GM23248 (cell line): ENCODE measurements at places on chromosomes 2 and 18. TPM values are rescaled to one million over a fixed set of nuclear protein-coding genes. Genes with fewer than 3 reads are reported as not detected.

FNDC4 gene
- total RNA-seq = 24.2 and 31.2 TPM in 2 replicates

VAMP8 gene
- total RNA-seq = 1.7 TPM in 1 of 2 replicates, not detected in the other

TRIM43 gene
- total RNA-seq = not detected in 2 replicates

HOXD1 gene
- 0.13 and 0.43 TPM in 2 replicates for total RNA-seq

OTOF gene
- total RNA-seq = 0.25 and 0.43 TPM in 2 replicates

VWA3B gene
- not detected in 2 replicates for total RNA-seq

FZD7 gene
- 53.7 and 56.4 TPM in 2 replicates for total RNA-seq

C2orf66 gene
- not detected in 2 replicates for total RNA-seq

GRCh38 chr2:67772216-67773170 is 290.3 kb downstream of the C1D start:
- DNase-seq = peak; percentile 10
- no peaks in the 10 kb centered on the region; the same call in 1 of the 2 replicates for H3K27me3 ChIP-seq
- no peaks in the 10 kb centered on the region for H3K36me3 ChIP-seq

GRCh38 chr2:188042412-188042811 is 249.3 kb upstream of the GULP1 start:
- H3K27ac ChIP-seq = no peak overlapping the region
- no peak overlapping the region for H3K4me3 ChIP-seq
- peak; percentile 77 for DNase-seq

GRCh38 chr2:104443145-104443544 is 410.8 kb upstream of the POU3F3 start:
- H3K27ac ChIP-seq = no peak overlapping the region
- no peaks in the 10 kb centered on the region for H3K36me3 ChIP-seq
- H3K27me3 ChIP-seq = no peaks in the 10 kb centered on the region
- H3K4me1 ChIP-seq = no peaks in the 10 kb centered on the region

- no peaks in the 10 kb centered on the region for H3K27me3 ChIP-seq
- H3K4me3 ChIP-seq = no peak overlapping the region
- no peaks in the 10 kb centered on the region for H3K4me1 ChIP-seq
- no peak for DNase-seq
- no peak overlapping the region for H3K27ac ChIP-seq
- no peaks in the 10 kb centered on the region for H3K36me3 ChIP-seq
These were observed 276.2 kb upstream of the TANK start for GRCh38 chr2:160884056-160884455.

GRCh38 chr2:23198316-23199114 is 186.5 kb upstream of the KLHL29 start:
- no peak overlapping the region for H3K4me3 ChIP-seq
- H3K4me1 ChIP-seq = no peaks in the 10 kb centered on the region
- DNase-seq = no peak
- H3K36me3 ChIP-seq = no peaks in the 10 kb centered on the region
- H3K27ac ChIP-seq = no peak overlapping the region

- peaks cover 7% of the 10 kb centered on the region; the same call in 1 of the 2 replicates for H3K4me1 ChIP-seq
- H3K27me3 ChIP-seq = no peaks in the 10 kb centered on the region
- DNase-seq = no peak
- no peak overlapping the region for H3K4me3 ChIP-seq
These were observed 37.8 kb upstream of the RTTN start for GRCh38 chr18:70243131-70243929.

GRCh38 chr2:99336804-99337112 is 431 bp upstream of the EIF5B start:
- H3K36me3 ChIP-seq = peaks cover 9% of the 10 kb centered on the region; the same call in 1 of the 2 replicates
- no peak for DNase-seq
- H3K4me1 ChIP-seq = peaks cover 28% of the 10 kb centered on the region
- peak overlapping the region; percentile 85 for H3K27ac ChIP-seq
- no peaks in the 10 kb centered on the region for H3K27me3 ChIP-seq

DNA sequence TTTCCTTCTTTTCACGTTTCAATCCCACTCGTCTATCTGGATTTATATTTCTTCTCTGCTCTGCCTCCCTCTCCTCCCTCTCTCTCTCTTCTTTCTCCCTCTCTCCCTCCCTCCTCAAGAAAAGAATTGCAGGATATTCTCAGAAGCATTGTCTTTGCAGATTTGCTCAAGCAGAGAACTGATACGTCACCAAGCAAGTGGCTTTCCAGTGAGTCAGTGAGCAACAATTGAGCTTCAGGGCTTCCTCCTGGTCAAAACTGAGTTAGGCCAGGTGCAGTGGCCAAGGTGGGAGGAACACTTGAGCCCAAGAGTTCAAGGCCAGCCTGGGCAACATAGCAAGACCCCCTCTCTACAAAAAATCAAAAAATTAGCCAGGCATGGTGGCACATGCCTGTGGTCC is 151.1 kb downstream of the SMAD2 start:
- no peak overlapping the region for H3K27ac ChIP-seq
- peaks cover 15% of the 10 kb centered on the region; the same call in 1 of the 2 replicates for H3K27me3 ChIP-seq
- H3K4me3 ChIP-seq = no peak overlapping the region
- DNase-seq = no peak
- H3K4me1 ChIP-seq = no peaks in the 10 kb centered on the region

DNA sequence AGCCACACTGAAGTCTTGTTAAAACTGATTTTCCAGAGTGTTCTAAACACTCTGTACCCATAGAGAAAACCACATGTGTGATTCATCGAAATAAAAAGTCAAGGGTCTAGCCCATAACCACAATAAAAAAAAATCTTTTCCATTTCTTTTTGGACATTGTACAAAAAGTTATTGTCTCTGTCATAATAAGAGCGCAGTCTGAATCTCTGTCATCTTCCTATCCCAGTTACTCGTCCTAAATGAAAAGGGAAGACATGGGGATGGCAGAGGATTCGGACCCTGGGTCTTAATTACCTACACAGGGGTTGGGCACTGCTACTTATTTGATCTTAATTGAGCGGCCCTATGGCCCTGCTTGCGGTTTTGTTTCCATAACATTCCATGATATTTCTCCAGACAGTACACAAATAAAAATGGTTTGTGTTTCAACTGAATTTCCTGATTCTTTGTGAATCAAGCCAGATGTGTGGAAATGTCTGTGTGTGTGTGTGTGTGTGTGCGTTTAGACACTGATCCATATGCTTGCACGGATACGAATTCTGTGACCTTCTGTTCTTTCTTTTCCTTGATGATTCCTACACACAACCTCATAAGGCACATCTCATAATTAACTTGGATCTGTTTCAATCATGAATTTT is 133.4 kb upstream of the SPATS2L start:
- H3K36me3 ChIP-seq = no peaks in the 10 kb centered on the region
- 0 out of 2 replicates have a peak, but pooled peaks cover under 1% of the 10 kb centered on the region for H3K27me3 ChIP-seq
- no peak overlapping the region for H3K4me3 ChIP-seq
- H3K27ac ChIP-seq = no peak overlapping the region

GRCh38 chr18:51039138-51040112 is 9.4 kb downstream of the SMAD4 start:
- no peak overlapping the region for H3K4me3 ChIP-seq
- no peak overlapping the region for H3K27ac ChIP-seq
- peak; percentile 43 for DNase-seq
- H3K27me3 ChIP-seq = no peaks in the 10 kb centered on the region

GRCh38 chr2:197464175-197464574 is 10.8 kb downstream of the COQ10B start:
- H3K4me3 ChIP-seq = no peak overlapping the region
- peaks cover 56% of the 10 kb centered on the region for H3K36me3 ChIP-seq
- H3K27ac ChIP-seq = no peak overlapping the region
- no peaks in the 10 kb centered on the region for H3K27me3 ChIP-seq
- DNase-seq = peak; percentile 49

DNA sequence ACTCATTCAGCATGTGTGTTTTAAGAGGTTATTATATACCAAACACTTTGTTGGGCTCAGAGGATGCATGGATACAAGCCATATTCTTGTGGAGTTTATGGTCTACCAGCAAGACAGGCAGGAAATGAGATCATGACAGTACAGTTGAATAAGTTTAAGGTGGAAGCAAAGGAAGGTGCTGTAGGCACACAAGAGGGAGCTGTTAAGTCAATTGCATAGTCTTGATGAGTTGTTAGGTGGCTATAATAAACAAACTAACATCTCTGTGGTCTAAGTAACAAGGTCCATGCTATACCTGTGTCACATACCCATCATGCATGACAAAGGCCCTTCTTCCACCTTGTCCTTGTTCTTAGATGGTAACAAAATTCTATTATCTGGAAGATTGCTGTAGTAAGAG is 538.3 kb downstream of the CNTNAP5 start:
- H3K4me1 ChIP-seq = no peaks in the 10 kb centered on the region
- H3K36me3 ChIP-seq = no peaks in the 10 kb centered on the region
- no peaks in the 10 kb centered on the region for H3K27me3 ChIP-seq
- no peak overlapping the region for H3K27ac ChIP-seq
- H3K4me3 ChIP-seq = no peak overlapping the region

- no peak overlapping the region for H3K27ac ChIP-seq
- no peaks in the 10 kb centered on the region for H3K36me3 ChIP-seq
- no peak for DNase-seq
- H3K4me3 ChIP-seq = no peak overlapping the region
- H3K27me3 ChIP-seq = no peaks in the 10 kb centered on the region
These were observed 158.5 kb downstream of the LAMA1 start for GRCh38 chr18:6959110-6959509.

GRCh38 chr18:7520200-7520785 is 46.8 kb upstream of the PTPRM start:
- no peak overlapping the region for H3K27ac ChIP-seq
- no peak for DNase-seq
- no peak overlapping the region for H3K4me3 ChIP-seq
- H3K4me1 ChIP-seq = peaks cover 7% of the 10 kb centered on the region; the same call in 1 of the 2 replicates
- H3K36me3 ChIP-seq = no peaks in the 10 kb centered on the region

- no peak overlapping the region for H3K27ac ChIP-seq
These were observed 122.0 kb upstream of the NDUFV2 start for GRCh38 chr18:8980496-8980895.

DNA sequence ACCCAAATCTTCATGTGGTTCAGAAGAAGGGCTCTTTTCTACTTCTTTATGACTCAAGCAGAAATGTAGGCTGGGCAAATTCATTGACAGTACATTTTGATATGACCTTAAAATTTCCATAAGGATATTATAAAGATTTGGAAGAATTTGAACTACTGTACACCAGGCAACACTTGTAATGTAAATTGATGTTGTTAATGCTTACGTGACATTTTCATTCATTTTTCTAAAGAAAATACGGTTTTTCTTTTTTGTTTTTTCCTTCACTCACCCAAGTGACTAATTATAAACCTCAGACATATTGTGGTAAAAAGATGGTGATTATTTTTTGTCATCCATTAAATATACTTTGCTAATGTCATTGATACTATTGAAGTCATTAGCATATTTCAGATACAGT is 17.4 kb downstream of the AFTPH start:
- H3K4me1 ChIP-seq = peaks cover 45% of the 10 kb centered on the region
- no peak overlapping the region for H3K27ac ChIP-seq
- no peaks in the 10 kb centered on the region for H3K36me3 ChIP-seq
- no peaks in the 10 kb centered on the region for H3K27me3 ChIP-seq
- H3K4me3 ChIP-seq = no peak overlapping the region
- DNase-seq = no peak

DNA sequence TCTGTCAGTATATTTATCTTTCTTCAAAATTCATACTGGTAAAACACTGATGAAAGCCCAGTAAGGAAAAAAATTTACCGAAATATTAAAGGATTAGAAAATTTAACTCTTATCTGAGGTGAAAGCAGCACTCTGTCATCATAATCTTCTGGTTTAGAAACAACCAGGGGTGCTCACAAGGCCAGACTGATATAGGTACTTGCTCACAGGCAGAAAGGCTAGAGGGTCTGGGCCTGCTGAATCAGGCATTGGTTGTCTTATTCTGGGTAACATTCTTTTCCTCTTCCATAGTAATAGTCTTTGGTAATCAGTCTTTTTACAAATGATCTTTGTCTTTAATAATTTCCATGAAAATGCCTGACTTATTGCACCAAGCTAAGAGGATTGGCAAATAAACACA is 221.4 kb upstream of the TFPI start:
- no peaks in the 10 kb centered on the region for H3K27me3 ChIP-seq
- peak; percentile 6 for DNase-seq
- H3K4me1 ChIP-seq = peaks cover 12% of the 10 kb centered on the region
- H3K4me3 ChIP-seq = no peak overlapping the region
- no peak overlapping the region for H3K27ac ChIP-seq

GRCh38 chr2:215022418-215022817 is 116.0 kb downstream of the ABCA12 start:
- H3K27ac ChIP-seq = peak overlapping the region; percentile 25
- no peaks in the 10 kb centered on the region for H3K36me3 ChIP-seq
- H3K4me1 ChIP-seq = peaks cover 13% of the 10 kb centered on the region
- peak; percentile 76 for DNase-seq

DNA sequence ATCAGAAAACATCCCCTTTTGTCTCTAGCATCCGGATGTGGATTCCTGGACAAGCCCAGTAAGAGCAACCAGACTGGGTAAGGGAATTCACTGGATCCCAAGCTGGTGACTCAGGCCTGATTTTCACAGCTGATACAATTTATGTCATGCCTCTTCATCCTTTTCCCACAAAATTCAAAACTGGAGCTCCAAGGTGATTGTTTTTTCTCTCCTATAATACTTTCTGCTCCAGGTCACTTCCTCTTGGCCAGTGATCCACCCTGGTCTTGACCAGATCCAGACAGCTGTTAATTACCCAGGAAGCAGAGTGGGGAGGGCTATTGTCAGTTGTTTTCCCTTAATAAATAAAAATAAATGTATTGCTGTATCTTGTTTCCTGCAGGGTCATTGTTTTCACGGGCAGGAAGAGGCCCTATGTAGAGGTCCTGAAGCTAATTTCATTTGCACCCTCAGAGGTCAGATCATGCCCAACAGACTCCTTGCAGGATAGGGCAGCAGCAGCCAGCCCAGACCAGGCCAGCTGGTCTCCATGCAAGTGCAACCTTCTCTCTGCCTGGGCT is 57.6 kb downstream of the EVA1A start:
- H3K4me1 ChIP-seq = peaks cover 46% of the 10 kb centered on the region
- H3K36me3 ChIP-seq = peaks cover 34% of the 10 kb centered on the region; the same call in 1 of the 2 replicates
- no peak overlapping the region for H3K4me3 ChIP-seq
- peak; percentile 85 for DNase-seq
- H3K27me3 ChIP-seq = no peaks in the 10 kb centered on the region
- H3K27ac ChIP-seq = peak overlapping the region; percentile 55

GRCh38 chr2:3204031-3204821 is 173.4 kb downstream of the EIPR1 start:
- H3K27me3 ChIP-seq = no peaks in the 10 kb centered on the region
- H3K36me3 ChIP-seq = no peaks in the 10 kb centered on the region
- no peak overlapping the region for H3K4me3 ChIP-seq

- H3K4me1 ChIP-seq = peaks cover 9% of the 10 kb centered on the region; the same call in 1 of the 2 replicates
- H3K36me3 ChIP-seq = no peaks in the 10 kb centered on the region
- H3K4me3 ChIP-seq = peak within 1 kb of the TSS; percentile 80
- peak; percentile 80 for DNase-seq
- no peak within 1 kb of the TSS for H3K27ac ChIP-seq
- no peaks in the 10 kb centered on the region for H3K27me3 ChIP-seq
These were observed at the start of gene ZNF396 for GRCh38 chr18:35376742-35377695. TSS of gene ZNF396 (minus strand) at chr18:35377337. CDS start at chr18:35374292, 3,045 bp downstream.

- no peak for DNase-seq
- H3K4me3 ChIP-seq = no peak overlapping the region
- H3K4me1 ChIP-seq = no peaks in the 10 kb centered on the region
- no peak overlapping the region for H3K27ac ChIP-seq
- H3K27me3 ChIP-seq = peaks cover 62% of the 10 kb centered on the region
These were observed 7.8 kb downstream of the LOXHD1 start for GRCh38 chr18:46649071-46649862.

- no peak for DNase-seq
- no peaks in the 10 kb centered on the region for H3K27me3 ChIP-seq
- no peaks in the 10 kb centered on the region for H3K36me3 ChIP-seq
- H3K4me1 ChIP-seq = no peaks in the 10 kb centered on the region
These were observed 42.6 kb upstream of the CHST9 start for GRCh38 chr18:27227721-27228120.
